ENCODE measurements at places on chromosomes 1 and 21.

GRCh38 chr1:210288116-210288515 lies 40.6 kb upstream of the HHAT start:
- DNase-seq, result no peak

GRCh38 chr1:1806890-1807289 lies 28.6 kb upstream of the NADK start:
- DNase-seq, result no peak

DNA sequence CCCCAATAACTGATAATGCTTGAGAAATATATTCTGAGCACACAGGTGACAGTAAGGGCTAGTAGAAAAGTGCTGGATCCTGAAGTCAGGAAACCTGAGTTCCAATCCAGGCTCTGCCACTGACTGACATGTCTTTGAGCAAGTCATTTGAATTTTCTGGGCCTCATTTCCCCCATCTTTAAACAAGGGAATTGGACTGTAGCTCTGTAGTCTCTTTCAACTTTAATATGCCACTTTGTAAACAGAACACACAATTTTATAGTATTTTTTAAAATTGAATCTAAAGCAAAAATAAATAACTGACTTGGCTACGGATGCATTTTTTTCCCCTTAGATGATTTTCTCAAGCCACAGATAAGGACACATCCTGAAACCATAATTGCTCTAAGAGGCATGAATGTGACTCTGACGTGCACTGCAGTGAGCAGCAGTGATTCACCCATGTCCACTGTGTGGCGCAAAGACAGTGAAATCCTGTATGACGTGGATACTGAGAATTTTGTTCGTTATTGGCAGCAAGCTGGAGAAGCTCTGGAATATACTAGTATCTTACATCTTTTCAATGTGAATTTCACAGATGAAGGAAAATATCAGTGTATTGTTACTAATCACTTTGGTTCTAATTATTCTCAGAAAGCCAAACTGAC lies 37.0 kb downstream of the LRIG2 start:
- no peak for DNase-seq

DNA sequence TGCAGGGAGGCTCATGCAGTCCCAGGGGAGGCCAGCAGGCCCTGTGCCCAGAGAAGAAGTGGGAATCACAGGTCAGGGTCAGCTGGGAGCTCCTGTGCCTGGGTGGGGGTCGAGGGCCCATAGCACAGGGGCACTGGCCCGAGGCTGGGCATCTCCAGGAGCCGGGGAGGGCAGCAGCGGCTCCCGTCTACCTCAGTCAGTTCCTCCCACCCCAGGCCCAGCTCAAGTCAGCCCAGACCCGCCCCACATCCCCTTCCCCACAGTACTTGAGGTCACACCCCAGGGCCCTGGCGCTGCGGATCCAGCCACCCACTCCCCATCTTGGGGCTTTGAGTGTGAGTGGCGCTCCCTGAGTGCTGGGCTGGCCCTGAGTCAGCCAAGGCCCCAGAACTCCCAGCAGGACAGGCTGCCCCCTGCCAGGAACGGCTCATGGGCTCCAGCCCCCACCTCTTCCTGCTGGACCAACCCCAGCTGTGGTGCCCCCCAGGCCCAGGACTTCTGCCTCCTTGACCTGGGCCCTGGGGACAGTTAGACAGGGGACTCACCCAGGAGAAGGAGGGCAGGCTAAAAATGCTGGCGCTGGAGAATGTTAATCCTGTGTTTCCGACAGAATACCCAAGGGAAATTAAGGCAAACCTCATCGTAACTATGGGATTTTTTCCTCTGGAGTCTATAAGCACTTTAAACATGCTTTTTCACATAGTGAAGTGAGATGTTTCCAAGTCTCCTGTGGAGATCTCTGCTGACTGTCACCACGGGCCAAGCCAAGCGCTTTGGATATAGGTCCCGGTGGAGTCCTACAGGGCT lies 68.8 kb upstream of the COL6A1 start:
- DNase-seq, result no peak

DNA sequence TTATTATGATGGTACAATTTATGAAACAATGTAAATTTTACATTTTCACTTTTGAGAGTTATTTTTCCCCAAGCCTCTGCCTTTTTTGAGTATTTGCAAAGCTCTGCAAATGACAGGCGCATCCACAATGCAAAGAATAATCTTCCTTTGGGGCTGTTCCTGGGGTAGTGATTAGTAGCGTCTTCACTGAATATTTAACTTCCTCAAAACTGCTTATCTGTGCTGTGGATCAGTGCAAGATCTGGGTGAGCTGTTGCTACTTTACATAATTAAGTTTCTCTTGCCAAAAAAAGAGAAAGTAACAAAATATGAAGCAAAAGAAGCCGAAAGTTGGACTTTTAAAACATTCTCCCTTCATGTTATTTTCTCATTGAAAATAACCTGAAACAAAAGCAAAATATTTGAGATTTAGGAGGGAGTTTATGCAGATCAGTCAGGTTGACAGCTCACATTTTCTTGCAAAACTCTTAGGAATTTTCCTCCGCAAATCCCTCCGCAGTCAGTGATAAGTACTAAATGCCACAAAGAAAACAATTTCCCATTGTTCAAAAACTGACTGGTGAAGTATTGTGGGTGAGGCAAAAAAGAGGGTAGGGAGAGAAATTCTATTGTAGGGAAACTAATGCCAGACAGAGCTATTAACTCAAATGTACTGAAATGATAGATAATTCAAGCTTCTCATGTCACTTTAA lies 276.4 kb upstream of the B3GALT2 start:
- DNase-seq, result peak; percentile 49
